Mucosa of descending colon (tissue), 3 donors: ENCODE measurements at places on chromosomes 12 and 14.
A peak's percentile ranks its signal among the peaks of the same experiment; 100 is the strongest.

- DNase-seq, result no peak
Measured at GRCh38 chr14:67650694-67651093, 23.7 kb downstream of the VTI1B start.

DNA sequence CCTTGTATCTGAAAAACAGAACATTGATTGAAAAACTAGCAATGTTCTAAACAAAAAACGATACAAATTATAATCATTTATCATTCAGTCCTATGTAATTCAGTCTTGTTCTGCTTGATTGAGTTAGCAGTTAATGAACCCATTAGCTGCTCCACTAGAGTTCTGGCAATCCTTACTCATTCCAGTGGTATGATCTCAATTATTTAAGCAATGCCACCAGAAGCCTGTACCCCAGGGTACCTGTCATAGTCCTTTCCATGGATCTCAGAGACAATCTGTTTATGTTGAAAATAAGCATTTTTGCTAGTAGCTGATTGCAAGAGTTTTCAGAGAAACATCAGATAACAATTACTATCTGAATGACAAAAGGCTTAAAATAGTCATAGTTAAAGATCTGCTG lies 115.9 kb downstream of the UNC79 start:
- no peak for DNase-seq

DNA sequence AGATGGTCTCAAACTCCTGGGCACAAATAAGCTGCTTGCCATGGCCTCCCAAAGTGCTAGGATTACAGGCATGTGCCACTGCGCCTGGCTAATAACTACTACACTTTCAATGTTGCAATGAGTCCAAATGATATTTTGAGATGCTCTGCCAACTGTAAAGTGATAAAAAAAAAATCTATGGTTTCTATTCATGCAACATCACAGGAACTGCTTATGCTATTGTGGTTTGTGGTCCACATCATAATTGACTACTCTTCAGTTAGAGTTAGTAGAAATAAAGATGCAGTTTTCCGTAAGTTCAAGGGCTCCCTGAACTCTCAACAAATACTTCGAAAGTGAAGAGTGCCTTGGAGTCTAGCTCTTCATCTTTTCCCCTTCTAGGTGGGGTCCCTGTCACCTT lies 239.4 kb downstream of the C12orf75 start:
- no peak for DNase-seq

DNA sequence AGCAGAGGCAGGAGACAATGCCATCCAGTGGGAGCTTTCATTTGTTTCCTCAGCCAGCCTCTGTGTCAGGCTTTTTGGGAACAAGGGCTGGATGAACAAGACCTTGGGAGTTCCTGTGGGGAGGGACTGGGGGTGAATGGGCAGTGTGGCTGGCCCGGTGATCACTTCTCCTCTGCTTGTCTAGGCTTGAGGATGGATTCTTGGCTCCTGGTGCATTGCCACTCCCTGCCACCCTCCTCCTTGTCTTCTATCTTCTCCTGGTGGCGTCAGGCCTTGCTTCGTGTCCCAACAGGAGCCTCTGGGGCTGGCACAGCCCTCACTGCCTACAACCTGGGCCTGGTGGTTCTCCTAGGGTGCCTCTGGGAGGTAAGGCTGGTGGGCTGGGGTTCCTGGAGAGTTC lies 25.0 kb upstream of the KCNA5 start:
- no peak for DNase-seq

GRCh38 chr12:81809829-81810595 lies 50.9 kb upstream of the PPFIA2 start:
- DNase-seq, result no peak

- DNase-seq, result no peak
Measured at GRCh38 chr12:75812271-75813018, 219.1 kb downstream of the PHLDA1 start.

GRCh38 chr14:24840204-24840893 lies 206.4 kb upstream of the GZMB start:
- DNase-seq, result no peak

DNA sequence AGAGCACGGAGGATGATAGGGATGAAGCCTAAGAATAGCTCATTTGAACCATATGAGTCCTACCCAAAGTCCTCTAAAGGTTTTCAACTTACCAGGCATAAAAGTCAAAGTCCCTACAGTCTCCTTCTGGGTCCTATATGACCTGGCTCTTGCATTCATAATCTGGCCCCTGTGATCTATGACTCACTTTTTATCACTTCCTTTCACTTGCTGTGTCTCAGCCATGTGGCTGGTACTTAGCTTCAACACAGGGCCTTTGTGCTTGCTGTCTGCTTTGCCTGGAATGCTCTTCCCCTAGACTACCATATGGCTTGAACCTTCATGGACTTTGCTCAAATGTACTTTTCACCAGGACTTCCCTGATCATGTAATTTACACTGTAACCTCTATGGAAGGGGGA lies 137.6 kb upstream of the TMTC1 start:
- no peak for DNase-seq

DNA sequence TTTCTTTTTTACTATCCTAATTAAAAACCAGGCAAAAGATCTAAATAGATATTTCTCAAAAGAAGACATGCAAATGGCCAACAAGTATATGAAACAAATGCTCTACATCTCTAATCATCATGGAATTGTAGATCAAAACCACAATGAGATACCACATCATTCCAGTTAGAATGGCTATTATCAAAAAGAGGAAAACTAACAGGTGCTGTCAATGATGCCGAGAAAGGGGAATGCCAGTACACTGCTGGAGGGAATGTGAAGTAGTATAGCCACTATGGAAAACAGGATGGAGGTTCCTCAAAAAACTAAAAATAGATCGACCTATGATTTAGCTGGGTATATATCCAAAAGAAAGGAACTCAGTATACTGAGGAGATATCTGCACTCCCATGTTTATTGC lies 39.0 kb upstream of the C12orf75 start:
- no peak for DNase-seq

- no peak for DNase-seq
Measured at GRCh38 chr12:76312315-76312714, 35.9 kb downstream of the BBS10 start.

GRCh38 chr12:1289371-1290155 lies 298.5 kb downstream of the ERC1 start:
- no peak for DNase-seq

DNA sequence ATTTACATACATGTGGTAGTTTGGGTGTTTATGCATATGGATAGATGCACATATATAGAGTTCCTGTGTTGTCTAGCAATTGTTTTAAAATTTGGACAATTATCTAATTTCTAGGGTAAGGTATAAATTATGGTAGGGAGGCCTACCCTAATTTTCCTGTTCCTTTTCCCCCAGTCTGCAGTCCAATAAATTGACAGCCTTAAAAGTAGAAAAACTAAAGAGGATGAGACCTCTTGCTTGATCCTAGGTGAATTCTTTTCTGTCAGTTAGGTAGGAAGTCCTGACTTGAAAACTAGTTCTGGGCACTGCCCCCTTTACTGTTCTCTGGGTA lies 2.1 kb upstream of the CDKN1B start:
- no peak for DNase-seq

DNA sequence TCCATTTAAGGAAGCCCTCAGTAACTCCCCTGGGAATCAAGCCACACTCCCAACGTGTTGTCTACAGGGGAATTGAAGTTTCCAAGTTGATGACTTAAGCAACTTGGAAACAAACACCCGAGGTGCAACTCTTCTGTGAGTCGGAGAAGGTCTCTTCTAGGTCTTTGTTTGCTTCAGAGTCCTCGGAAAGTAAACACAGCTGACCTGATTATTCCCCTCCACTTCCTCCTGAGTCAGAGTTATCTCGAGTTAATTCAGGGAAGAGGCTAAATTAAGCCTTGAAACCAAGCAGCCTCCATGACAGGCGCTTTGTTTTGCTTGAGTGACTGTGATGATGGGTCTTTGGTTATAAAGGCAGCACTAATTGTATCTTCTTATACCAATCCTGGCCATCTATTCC lies 41.8 kb downstream of the TUNAR start:
- no peak for DNase-seq

DNA sequence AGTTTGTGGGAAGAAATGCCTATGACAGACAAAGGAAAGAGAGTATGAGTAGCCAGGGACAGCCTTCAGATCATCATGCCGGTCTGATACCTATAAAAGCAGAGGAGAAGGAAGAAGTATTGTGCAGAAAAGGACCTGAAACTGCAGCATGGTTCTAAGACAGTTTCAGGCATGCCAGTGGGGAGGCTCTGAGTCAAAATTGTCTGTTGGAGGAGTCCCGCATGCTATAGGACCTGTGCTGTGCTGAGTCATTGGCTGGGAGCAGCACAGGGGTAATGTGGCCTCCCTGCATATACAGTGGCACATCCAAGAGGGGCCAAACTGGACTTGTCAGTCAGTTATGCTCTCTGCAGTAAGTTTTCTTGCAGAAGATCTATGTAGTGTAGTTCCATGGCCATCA lies 40.7 kb downstream of the NEUROD4 start:
- no peak for DNase-seq

DNA sequence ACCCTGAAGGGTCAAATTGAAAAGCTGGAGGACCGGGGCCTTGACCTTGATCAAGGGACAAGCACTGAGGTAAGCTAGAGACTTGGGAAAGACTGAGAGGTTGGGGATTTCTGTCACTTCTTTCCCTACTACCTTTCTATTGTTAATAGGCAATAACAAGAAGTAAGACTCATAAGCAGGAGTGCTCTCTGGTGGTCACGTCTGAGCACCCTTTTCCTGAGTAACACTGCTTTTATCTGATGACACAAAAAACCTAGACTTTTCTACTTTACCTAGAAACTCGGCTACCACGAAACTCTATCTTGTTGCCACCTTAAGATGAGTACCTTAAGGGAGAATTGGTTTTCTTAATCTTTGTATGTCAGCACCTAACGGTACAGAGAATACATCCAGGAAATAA lies 35.5 kb upstream of the PPFIBP1 start:
- DNase-seq, result no peak

DNA sequence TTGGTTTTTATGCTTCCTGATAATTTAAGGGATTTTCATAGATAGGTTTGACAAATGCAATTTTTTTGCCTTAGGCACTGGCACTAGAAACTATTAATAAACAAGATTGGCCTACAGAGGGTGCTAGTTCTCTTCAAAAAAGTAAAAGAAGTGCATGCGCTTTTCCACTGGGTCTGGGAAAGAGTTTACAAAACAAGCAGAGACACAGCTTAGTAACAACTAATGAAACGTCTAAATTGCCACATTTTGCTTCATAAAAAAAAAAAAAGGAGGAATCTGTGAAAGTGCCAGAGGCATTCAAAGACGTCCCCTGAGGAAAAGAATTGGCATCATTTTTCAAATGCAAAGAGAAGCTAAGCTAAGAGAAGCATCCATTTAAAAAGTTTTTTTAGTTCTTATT lies 58.3 kb upstream of the EEA1 start:
- no peak for DNase-seq

DNA sequence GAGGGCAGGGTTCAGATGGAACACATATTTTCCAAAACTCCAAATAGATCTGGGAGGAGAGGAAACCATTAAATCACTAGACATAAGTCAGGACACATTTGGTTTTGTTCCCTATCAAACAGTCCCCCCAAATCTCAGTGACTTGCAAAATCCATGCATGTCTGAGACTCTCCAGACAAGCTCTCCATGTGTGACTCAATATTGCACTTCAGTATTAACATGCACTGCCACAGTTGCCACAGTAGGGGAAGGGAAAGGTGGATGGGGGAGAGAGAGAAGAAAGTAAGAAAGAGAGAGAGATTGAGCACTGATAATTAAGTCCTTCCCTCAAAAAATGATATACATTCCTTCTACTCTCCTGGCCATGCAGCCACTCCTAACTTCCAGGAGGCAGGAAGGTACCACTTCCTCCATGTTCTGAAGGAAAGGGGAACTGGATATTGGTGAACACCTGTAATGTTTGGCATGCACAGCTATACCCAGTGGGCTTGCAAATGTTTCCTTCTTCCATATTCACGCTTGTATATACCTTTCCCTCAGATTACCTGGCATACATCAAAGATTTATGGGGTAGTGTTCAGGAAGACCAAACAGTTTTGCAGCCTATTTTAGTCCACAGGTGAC lies 310.0 kb downstream of the ZFP36L1 start:
- DNase-seq, result no peak

- peak; percentile 66 for DNase-seq
Measured at GRCh38 chr12:4720637-4720995, 416 bp downstream of the GALNT8 start.

GRCh38 chr12:92208613-92209121 lies 63.0 kb upstream of the BTG1 start:
- no peak for DNase-seq

- DNase-seq, result no peak
Measured at GRCh38 chr12:87233671-87234070, 795.5 kb downstream of the C12orf50 start.
